ENCODE measurements at places on chromosomes 3 and 15. TPM values are rescaled to one million over a fixed set of nuclear protein-coding genes. Genes with fewer than 3 reads are reported as not detected.

Gene CYP11A1
- total RNA-seq: not detected

Gene DPH3
- total RNA-seq: 25.5 TPM

Gene CDCP1
- 10.5 TPM for total RNA-seq

Gene CLRN1
- not detected for total RNA-seq

Gene CP
- 4.9 TPM for total RNA-seq

Gene BFSP2
- not detected for total RNA-seq

Gene ACSBG1
- 0.16 TPM for total RNA-seq

Gene IL5RA
- total RNA-seq: not detected

Gene LAMB2
- 109 TPM for total RNA-seq

Gene ATP8B4
- 0.69 TPM for total RNA-seq

Gene TTC21A
- 1.9 TPM for total RNA-seq

Gene OIP5
- total RNA-seq: 15.0 TPM

Gene MESP2
- total RNA-seq: 0.54 TPM

Gene HTR3C
- not detected for total RNA-seq

Gene XYLB
- 4.3 TPM for total RNA-seq

Gene MELTF
- total RNA-seq: 71.8 TPM

Gene DLEC1
- 0.05 TPM for total RNA-seq

Gene TLR9
- 0.05 TPM for total RNA-seq

Gene WDR53
- total RNA-seq: 9.5 TPM

Gene CFAP20DC
- 2.3 TPM for total RNA-seq

Gene CDHR4
- 0.44 TPM for total RNA-seq

Gene PRTG
- total RNA-seq: 11.0 TPM

Gene CLDN11
- 0.20 TPM for total RNA-seq

Gene TERB2
- total RNA-seq: not detected

Gene SLC22A13
- 0.13 TPM for total RNA-seq

Gene CEP70
- total RNA-seq: 5.7 TPM

Gene CLSTN2
- 0.05 TPM for total RNA-seq

Gene DISP2
- total RNA-seq: 1.9 TPM

Gene DNAH1
- total RNA-seq: 1.1 TPM

Gene SPTSSB
- not detected for total RNA-seq

Gene SENP8
- 1.8 TPM for total RNA-seq

Gene GLDN
- 0.07 TPM for total RNA-seq

Gene CTXND1
- 0.01 TPM for total RNA-seq

Gene GPR62
- not detected for total RNA-seq

Gene TMEM40
- total RNA-seq: 0.08 TPM

Gene LSAMP
- total RNA-seq: 0.18 TPM

Gene SLC28A1
- total RNA-seq: 0.05 TPM

Gene IGF2BP2
- 11.4 TPM for total RNA-seq

Gene MOBP
- total RNA-seq: 0.06 TPM

Gene CKMT1B
- total RNA-seq: 3.8 TPM

Gene SPINK8
- not detected for total RNA-seq

Gene TF
- 0.69 TPM for total RNA-seq

Gene NLGN1
- total RNA-seq: not detected

Gene MRAS
- 10.5 TPM for total RNA-seq

Gene ARNT2
- 18.7 TPM for total RNA-seq

Gene RASA2
- total RNA-seq: 9.0 TPM

Gene SLC9C1
- total RNA-seq: not detected

Gene AMIGO3
- total RNA-seq: 0.41 TPM

Gene HESX1
- total RNA-seq: 0.33 TPM

Gene INAFM2
- 5.0 TPM for total RNA-seq

Gene PGBD4
- 1.6 TPM for total RNA-seq

Gene GOLGA8J
- total RNA-seq: 0.06 TPM

Gene HHLA2
- total RNA-seq: 0.13 TPM

Gene AADACL2
- total RNA-seq: not detected

Gene GRK7
- total RNA-seq: not detected

Gene IGDCC3
- 0.08 TPM for total RNA-seq

Gene COLQ
- total RNA-seq: 0.45 TPM

Gene LRRC34
- total RNA-seq: not detected

Measured in A549 treated with CORT108297 at 1 μM for 4 hours (cell line).